Hypothalamus (tissue), 51 donors: ENCODE measurements at places on chromosomes 3 and 15.

- no peak for DNase-seq
These were observed 368.7 kb upstream of the ARHGEF26 start for GRCh38 chr3:153752405-153753027.

- DNase-seq = no peak
These were observed 33.9 kb downstream of the SHQ1 start for GRCh38 chr3:72814308-72814707.

DNA sequence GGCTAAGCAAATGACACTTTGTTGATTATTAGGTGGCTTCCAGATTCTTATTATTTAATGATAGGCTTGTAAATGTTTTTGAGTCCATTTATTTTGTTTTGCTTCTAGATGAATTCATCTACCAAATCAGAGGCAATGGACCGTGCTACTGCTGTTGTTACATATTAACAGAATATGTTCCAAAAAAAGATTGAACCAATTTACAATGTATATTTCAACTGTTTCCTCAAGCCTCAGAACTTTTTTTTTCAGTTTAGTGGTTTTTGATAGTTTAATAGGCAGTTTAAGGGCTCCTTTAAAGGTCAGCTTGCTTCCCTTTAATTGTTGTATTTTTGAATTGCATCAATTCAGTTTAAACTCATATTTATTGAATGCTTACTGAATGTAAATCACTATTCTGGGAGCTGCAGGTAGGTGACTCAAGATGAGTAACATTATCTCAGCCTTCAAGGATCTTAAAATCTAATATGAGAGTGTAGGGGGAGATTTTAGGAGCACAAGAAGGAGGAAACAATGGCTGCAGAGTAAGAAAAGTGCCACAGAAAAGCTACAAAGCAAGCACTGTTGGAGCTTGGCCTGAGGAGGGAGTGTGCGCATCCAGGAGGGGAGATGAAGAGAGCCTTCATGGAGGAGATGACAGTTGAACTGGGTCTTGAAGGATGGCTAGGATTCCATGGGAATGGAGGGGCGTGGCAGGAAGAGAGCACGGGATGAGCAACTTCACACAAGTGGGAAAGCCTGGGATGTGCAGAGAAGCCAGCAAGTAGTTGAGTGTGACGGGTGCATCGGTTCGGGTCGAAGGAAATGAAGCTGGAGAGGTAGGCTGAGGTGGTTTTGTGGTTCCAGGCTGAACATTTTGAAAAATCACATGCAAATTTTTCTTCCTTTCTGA is 14.7 kb downstream of the MAP2K1 start:
- no peak for DNase-seq

GRCh38 chr15:40317580-40317979 is 5.9 kb upstream of the INAFM2 start:
- no peak for DNase-seq

DNA sequence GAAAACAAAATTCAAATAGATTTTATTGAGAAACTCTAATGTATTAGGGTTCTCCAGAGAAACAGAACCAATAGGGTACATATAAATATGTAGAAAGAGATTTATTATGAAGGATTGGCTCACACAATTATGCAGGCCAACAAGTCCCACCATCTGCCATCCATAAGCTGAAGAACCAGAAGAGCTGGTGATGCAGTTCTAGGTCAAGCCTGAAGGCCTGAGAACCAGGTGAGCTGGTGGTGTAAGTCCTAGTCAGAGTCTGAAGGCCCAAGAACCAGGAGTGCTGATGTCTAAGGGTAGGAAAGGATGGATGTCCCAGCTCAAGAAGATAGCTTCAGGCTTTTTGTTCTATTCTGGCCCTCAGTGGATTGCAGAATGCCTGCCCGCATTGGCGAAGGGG is 2.6 kb upstream of the NFKBIZ start:
- DNase-seq = no peak

DNA sequence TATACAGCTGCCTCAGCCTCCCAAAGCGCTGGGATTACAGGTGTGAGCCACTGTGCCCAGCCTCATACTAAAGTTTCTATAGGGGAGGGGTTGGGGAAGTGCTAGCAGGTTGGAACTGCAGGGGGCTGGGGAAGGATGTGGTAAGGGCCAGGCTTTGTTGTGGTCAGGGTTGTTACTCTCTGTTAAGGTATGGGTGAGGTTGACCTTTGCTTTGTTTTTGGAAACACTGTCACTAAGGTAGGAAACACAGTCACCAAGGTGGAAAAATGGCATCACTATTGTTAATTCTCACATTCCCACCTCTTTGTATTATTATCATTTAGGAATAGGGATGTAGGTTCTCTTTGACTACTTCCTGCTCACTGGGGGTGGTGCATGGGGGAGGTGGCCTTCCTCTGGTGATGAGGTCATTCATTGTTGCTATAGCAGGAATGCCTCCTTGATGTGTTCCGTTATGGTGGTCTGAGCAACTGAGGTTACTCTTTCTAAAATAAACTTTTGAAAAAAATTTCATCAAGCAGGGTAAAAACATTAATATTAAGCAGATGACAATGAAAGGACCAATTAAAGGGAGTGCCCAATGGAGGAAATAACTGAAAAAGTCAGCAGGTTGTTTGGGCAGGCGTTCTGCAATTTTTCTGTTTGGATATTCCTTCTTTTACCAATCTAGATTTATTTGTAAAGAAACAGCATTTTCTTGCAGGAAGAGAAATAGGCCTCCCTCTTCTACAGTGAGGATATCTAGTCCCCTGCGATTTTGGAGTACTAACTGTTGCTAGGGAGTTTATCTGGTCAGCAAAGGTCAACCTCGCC is 150.5 kb downstream of the WDR76 start:
- no peak for DNase-seq

DNA sequence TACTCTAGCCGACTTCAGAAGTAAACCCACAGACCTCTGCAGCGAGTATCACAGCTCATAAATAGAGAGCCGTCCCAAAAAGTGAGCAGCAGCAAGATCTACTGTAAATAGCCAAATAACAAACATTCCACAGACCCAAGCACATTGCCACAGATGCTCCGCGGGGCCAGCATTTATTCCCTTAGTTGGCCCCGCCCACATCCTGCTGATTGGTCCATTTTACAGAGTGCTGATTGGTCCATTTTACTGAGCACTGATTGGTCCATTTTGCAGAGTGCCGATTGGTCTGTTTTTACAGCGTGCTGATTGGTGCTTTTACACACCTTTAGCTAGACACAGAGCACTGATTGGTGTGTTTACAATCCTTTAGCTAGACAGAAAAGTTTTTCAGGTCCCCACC is 17.3 kb upstream of the GABRB3 start:
- no peak for DNase-seq

GRCh38 chr15:50182219-50183013 is 420 bp downstream of the SLC27A2 start:
- DNase-seq = no peak

DNA sequence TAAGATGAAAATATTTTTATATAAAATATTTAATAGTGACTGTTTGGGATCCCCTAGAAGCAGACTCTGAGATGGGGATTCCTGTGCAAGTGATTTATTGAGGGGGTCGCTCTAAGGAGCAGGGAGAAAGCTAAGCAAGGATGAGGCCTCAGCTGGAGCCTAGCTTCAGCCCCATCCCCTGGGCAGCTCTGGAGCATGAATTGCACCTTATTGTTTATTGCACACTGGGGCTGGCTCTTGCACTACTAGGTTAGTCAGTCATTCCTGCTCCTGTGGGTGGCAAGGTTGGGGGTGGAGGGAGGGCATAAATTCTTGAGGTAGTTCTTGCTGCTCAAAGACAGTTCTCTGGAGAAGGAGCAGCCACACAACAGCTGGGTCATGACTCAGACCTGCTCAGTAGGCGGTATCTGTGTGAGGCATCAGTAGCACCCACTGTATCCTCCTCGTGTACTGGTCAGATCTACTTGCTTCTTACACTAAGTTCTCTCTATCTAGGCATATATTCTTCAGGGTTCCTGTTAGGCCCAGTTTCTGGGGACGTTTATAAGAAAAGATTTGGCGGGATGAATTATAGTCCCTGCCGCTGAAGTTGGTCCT is 27.2 kb upstream of the TNFSF10 start:
- no peak for DNase-seq

DNA sequence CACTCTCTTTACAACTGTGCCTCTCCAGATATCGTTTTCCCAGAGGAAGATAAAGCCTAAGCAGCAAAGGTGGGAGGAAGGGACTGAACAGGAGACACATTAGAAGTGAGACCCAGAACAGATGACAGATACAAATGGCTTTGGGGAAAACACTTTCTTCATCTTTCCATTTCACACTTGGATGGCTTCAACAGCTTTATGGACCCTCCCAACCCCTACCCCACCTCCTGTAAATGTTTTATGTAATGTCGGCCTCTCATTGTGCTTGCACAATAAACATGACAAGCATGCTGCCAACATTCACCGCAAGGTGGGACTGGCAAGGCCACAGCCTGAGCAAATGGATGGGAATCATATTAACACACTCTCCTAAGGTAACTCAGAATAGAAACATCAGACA is 1088.6 kb downstream of the TUSC7 start:
- DNase-seq = no peak

GRCh38 chr3:107373896-107374295 is 3.3 kb upstream of the CCDC54 start:
- DNase-seq = no peak

DNA sequence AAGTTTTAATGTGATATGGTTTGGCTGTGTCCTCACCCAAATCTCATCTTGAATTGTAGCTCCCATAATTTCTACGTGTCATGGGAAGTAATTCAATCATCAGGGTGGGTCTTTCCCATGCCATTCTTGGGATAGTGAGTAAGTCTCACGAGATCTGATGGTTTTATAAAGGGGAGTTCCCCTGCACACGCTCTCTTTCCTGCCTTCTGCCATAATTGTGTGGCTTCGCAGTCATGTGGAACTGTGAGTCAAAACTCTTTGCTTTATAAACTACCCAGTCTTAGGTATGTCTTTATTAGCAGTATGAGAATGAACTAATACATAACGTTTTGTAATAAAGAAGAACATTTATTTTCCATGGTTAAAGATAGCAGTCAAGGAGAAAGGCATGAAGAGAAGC is 39.2 kb upstream of the GOLIM4 start:
- DNase-seq = no peak

DNA sequence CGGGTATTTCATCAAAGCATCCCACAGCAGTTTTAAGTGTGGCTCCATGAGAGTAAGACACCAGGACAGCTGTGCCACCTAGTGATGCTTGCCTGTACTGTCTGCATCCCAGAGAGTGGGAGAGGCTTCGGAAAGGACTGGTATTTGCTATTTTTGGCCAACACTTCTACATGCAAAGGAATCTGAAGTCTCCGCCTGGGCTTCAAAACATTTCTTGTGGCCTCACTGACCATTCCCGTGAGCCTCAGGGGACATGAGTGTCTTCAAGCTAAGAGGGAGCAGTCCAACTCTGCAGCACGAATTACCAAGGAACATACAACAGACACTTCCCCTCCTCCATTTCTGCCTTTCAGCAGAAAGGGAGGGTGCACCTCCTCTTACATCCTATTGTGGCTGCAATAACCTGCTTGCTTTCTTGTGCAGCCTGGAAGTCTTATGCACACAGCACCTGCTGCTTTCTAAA is 177.5 kb downstream of the RORA start:
- no peak for DNase-seq

GRCh38 chr3:113329757-113330156 is 111.5 kb downstream of the CFAP44 start:
- DNase-seq = no peak

GRCh38 chr15:83871808-83872559 is 218.1 kb downstream of the ADAMTSL3 start:
- DNase-seq = no peak

DNA sequence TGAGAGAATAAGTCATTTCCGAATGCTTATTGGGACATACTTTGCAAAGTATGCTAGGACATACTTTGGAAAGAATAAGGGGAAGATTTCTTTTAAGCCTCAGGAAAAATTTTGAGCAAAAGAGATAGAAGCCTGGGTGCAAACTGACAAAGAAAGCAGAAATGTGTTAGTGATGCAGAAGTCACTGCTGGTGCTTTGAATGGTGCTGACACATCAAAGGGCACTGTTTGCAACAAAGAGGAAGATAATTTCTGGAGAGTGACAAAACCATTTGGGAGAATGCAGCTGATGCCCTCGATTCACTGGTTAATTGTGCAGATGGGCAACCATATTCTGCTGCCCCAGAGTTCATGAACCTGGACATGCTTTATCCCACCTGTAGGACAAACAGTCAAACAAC is 11.0 kb upstream of the RAP2B start:
- no peak for DNase-seq

GRCh38 chr3:46442576-46443530 is 21.9 kb downstream of the LTF start:
- no peak for DNase-seq

GRCh38 chr3:107756649-107757048 is 233.9 kb downstream of the BBX start:
- DNase-seq = no peak

DNA sequence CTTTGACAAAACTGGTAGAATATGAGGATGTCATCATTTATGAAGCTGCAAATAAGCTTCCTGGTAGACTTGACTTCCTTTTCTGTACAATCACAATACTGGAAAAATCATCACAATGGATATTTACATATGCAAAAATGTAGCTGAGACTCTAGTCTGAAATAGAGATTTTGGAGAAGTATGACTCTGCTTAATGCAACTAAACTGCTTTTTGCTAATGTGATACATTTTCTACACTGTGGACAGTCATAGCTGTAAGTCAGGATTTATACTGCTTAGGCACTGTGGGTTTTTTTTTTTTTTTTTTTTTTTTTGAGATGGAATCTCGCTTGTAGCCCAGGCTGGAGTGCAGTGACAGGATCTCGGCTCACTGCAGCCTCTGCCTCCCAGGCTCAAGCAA is 34.5 kb upstream of the ST3GAL6 start:
- DNase-seq = no peak

GRCh38 chr15:48021336-48022086 is 99.3 kb upstream of the SLC24A5 start:
- DNase-seq = no peak

- DNase-seq = no peak
These were observed 138.3 kb downstream of the TAFA4 start for GRCh38 chr3:68793759-68794701.

DNA sequence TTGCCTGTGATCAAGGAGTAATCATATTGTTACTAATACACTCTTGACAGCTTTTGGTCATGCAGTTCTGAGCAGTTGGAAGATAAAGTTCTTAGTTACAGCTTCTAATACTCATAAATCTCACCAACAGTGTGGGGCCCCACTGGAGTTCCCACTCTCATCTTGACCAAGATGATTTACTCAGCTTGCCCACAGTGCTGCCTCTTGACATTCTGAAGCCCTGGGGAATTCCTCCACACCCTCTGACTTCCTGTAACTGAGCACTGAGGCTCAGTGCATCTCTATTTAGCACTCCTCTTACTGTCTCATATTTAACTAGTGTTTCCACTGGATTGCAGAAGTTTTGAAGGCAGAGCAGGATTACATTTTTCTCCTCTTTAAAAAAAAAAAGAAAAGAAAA is 1.9 kb upstream of the ARL6IP5 start:
- DNase-seq = no peak

- no peak for DNase-seq
These were observed 61.4 kb downstream of the MGLL start for GRCh38 chr3:127760791-127761440.

DNA sequence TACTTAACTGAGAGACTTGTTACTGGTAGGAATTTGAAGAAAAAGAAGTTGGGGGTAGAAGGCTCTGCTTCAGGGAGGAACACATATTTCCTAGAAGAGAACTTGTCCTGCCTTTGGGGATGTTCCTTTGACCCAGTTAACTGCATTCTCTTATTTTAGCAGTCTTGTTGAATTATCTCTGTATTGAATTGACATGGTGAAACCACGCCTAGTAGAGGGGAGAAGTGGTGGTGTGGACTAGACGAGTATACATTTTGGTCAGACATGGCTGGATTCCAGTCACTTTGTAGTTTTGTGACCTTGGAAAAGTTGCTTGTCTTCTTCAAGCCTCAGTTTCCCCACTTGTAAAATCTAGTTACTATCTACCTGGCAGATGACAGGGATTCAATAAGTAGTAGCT is 87.8 kb downstream of the FNDC3B start:
- DNase-seq = no peak
